ENCODE measurements at places on chromosomes 13 and 19.

GRCh38 chr19:19642506-19643157 lies 825 bp downstream of the GMIP start:
- DNase-seq, result peak; percentile 56

DNA sequence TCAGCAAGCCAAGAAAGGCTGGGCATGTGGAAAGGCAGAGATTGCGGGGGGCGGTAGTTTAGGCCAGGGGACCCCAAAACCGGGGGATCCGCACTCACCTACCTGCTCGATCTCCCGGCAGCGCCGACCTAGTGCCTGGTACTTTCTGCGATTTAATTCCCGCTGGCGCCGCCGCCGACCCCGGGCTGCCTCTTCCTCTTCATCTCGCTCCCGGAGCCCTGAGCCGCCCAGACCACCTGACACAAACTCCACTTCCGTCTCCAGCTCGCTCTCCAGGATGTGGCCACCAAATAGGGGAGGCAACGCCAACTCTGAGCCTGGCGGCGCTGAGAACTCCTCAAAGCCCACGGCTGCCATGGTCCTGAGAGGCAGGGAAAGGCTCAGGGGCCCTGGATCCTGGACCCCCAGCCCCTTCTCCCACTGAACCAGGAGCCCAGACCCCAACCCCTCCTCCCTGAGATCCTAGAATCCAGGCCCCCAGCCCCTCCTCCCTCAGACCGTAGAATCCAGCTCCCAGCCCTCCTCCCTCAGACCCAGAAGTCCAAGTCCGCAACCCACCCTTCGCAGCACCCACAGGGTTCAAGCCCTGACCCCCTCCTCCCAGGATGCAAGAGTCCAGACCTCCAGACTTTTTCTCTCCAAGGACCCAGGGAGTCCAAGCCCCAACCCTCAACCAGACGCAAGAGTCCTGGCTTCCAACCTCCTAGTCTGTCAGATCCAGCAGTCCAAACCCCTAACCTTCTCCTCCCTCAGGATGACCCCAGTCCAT lies 933 bp downstream of the TFPT start:
- no peak for DNase-seq

DNA sequence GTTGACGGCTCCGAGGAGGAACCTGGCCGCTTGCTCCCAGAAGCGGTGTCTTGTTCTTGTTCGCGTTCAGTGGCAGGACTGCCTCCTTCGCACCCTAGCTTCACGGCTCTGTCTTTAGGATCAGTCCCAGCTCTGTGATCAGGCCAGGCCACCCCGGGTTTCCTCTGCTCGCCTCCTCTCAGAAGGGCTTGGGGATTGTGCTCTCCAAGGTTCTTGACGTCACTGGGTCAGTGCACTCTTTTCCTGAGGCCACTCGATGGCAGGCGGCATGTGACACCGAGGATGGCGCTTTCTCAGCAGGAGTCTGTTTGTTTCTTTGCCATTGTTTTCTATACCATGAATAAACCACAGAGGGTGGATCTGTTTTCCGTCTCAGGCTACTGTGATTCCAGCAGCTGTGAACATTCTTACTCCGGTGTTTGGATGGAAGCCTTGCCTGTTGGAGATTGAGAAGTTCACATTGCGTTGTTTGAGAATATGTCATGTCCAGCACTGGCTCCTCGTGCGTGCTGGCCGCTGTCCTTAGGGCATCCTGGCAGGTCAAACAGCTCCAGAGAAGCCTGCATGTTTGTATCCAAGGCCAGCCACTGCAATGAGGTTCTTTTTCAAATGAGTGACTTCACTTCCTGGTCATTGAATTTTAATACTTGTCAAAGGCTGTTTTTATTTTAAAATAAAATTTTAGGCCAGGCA lies 44.5 kb downstream of the SLC7A9 start:
- no peak for DNase-seq

DNA sequence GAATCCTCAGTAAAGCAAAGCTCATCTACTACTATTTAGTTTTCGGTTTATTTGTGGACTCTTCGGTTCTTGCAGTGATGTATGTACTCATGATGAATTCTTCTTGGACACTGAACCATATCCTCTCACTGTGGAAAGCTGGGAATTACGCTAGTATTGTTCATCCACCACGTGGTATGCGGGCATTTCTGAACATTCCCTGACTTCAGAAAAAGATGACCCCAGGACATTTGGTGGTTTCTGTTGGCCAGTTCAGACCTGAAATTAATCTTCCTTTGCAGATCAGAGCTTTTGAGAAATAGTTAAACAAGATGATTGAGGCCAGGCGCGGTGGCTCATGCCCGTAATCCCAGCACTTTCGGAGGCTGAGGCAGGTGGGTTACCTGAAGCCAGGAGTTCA lies 25.3 kb upstream of the FBN3 start:
- DNase-seq, result no peak

- DNase-seq, result no peak
Observed at GRCh38 chr13:76803831-76804230, 82.4 kb downstream of the KCTD12 start.

GRCh38 chr19:13537454-13537853 lies 31.2 kb upstream of the CACNA1A start:
- no peak for DNase-seq

GRCh38 chr13:59584761-59585670 lies 578.7 kb downstream of the DIAPH3 start:
- no peak for DNase-seq

DNA sequence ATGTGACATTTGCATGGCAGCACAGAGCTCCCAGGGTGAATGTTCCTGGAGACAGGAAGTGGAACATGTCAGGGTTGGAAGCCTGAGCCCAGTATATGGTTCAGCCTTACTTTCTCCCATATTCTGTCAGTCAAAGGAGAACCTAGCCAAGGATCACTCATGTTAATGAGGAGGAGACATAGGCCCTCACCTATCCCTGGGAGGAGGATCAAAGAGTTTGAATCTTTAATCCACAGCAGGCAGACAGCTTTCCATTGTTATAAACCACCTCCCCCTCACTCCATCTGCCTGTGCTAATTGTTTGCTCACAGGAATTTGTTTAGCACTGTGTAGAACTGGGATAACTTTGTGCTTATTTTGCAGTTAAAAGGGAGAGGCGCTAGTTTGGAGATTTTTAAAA lies 1069.1 kb downstream of the EFNB2 start:
- no peak for DNase-seq

DNA sequence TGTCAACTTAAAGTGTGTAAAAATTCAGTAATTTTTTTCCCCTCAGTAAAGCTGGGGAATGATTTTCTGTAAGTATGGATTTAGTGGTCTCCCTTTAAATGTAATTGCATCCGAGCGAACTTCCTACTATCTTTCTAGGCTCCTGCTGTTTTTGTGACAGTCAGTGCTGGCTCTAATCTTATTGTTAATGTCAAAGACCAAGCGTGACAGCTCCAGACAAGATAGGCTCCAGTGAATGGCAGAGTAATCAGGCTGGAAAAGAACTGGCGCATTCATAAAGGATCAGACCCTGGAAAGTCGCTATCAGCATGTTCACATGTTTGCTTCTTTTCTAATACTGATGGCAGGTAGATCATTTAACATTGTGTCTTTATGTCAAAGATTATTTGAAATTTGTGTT lies 908.0 kb upstream of the ATXN8OS start:
- DNase-seq, result no peak

DNA sequence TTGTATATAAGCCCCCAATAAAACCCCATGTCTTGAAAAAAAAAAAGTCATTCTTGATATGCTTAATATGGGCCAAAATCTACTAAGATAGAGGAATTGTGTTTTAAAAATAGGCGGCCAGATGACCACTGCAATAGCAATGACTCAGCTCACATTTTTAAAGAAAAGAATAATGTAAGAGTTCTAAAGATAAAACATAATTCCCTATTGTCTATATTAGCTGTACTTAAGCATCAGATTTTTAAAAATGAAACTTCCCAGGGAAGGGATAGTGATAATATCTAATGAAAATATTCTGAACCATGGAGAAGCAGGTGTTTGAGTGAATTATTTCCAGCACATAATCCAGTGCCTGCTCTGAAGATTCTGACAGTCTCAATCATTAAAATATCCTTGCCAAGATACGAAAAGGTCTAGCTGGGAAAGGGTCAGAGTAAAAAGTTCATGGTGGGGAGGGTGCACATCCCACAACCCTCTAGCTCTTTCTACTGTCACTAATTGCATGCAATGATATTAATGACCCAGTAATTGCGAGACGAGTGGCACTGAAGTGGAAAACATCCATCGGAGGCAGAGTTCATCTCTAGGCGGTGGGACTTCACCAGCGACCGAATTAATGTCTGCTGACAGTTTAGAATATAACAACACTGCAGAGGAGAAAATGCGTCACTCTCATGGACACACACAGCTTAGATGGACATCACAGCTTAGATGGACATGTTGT lies 31.6 kb downstream of the EFNB2 start:
- no peak for DNase-seq

DNA sequence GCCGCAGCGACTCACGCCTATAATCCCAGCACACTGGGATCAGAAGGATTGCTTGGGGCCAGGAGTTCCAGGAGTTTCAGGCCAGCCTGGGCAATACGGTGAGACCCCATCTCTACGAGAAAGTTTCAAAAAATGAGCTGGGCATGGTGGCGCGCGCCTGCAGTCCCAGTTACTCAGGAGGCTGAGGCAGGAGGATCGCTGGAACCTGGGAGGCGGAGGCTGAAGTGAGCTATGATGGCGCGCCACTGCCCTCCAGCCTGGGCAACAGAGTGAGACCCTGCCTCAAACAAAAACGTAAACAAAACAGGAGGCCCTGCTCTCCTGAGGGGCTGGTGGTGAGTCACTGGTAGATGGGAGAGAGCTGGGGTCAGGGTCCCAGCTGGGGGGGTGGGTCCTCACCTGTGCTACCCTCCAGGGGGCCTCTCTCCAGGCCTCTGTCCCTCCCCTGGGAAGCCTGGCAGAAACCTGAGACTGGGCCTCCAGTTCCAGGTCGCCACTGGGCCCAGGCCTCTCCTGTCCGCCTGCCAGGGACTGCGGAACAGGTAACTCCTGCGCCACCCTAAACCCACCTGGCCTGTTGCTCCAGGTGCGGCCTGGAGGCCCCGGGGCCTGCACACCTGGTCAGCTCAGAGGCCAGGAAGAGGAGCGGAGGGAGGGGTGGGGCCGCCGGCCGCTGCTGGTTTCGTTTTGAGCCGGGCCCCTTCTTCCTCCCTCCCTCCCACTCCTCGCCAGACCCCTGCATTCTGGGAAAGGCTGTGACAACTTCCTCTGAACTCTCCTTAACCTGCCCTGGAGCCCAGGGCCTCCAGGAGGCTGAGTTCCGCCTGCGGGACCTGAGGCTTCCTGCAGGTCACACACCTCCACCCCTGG lies 17.2 kb upstream of the ZBTB7A start:
- DNase-seq, result no peak

DNA sequence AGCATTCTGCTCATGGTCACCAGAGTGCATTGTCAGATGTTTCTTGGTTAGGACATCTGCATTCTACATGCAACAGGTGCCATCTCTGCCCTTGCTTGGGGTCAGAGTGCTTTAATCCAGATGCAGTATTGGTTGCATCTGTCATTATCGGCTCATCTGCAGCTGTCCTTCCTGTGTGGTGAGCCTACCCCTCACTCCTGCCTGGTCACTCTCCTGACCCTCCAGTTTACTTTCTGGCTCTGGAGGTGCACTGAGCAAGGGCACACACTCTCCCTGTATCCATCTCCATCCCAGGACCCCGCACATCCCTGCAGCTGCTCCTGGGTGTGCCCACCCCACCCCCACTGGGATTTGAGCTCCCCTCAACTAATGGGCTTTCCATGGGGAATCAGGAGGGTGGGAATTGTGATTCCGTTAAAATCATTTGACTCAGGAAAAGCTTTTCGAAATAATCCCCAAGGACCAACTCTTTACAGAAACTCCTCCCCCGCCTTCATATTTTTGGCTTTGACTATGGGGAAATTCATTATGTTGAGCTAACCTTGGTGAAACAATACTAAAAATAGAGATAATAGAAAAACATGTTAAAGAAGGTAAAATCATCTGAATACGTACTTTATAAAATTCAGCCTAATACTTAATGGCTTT lies 70.2 kb downstream of the COL4A2 start:
- no peak for DNase-seq

- no peak for DNase-seq
Observed at GRCh38 chr13:97460004-97460775, 26.2 kb downstream of the RAP2A start.

GRCh38 chr19:38049105-38049649 lies 142.2 kb downstream of the SIPA1L3 start:
- DNase-seq, result no peak

- DNase-seq, result no peak
Observed at GRCh38 chr19:1112268-1113029, 8.7 kb downstream of the GPX4 start.

DNA sequence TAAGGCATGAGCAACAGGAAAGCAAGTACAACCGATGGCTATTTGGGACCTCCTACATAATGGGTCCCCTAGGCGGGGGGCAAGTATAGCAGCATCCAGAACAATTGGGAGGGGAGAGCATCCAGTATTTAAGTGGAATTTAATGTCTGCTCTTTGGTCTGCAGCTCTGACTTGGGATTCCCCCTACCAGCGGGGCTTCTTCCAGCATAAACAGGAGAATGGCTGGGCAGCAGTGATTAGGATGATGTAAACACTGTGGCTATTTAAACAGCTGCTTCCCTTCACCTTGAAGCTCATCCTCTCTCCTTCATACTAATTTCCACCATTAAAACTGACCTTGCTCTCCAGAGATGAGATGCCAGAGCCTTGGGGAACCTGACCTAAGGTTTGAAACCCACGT lies 73.9 kb upstream of the OXGR1 start:
- no peak for DNase-seq

- no peak for DNase-seq
Observed at GRCh38 chr13:24865163-24865953, 101.4 kb downstream of the RNF17 start.

Measured in AG08396 (cell line).